Stimulated activated CD4-positive, alpha-beta T cell treated with anti-CD3 and anti-CD28 coated beads, Interleukin-4, amount 100 ng/mL, for 48 hours (primary cell): ENCODE measurements at places on chromosomes 7 and 10.

DNA sequence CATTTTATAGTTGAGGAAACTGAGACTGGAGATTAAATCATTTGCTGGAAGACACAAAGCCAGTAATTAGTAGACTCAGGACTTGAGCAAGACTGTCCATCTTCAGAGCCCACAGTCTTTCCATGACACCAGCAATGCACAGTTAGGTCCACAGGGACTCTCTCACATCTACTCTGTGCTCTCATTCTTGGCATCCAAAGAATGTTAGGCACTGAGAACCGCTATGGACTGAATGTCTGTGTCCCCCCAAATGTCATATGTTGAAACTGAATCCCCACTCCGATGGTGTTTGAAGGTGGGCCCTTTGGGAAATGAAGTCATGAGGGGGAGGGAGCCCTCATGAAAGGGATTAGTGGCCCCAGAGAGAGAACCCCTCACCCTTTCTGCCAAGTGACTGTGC lies 100.6 kb downstream of the LANCL2 start:
- DNase-seq: no peak

GRCh38 chr10:63562391-63562790 lies 41.2 kb downstream of the REEP3 start:
- no peak for DNase-seq

DNA sequence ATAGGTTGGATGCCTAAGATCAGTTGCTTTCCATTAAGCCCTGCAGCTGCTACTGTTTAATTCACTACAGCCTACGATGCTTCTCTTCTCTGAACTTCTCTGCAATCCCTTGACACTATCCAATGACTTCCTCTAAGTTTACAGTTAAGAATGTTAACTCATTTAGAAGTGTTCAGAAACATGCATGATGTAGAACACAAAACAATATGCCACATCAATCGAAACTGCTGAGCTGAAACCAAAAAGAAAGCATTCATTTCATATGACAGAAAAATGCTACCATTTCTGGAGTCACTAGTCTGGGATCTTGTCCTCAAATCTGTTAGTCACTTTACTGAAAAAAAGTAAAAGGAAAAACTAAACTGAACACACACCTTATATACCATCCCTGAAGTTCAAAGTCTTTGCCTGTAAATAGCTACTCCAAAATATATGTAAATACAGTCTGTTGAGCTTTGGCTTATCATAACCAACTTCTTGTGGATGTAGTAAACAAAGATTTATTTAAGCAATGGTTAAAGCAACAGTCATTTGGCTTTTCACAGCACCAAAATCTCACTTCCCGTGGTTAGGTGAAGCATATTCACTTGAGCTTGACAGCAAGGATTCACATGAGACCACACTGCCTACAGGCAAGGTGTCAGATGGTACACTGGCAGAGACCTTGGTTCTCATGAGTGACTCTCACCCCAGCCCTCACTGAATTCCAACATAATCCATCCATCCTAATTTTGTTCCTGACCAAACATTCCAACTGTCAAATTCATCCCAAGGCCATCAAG lies 187.0 kb downstream of the PPP1R17 start:
- DNase-seq: no peak

DNA sequence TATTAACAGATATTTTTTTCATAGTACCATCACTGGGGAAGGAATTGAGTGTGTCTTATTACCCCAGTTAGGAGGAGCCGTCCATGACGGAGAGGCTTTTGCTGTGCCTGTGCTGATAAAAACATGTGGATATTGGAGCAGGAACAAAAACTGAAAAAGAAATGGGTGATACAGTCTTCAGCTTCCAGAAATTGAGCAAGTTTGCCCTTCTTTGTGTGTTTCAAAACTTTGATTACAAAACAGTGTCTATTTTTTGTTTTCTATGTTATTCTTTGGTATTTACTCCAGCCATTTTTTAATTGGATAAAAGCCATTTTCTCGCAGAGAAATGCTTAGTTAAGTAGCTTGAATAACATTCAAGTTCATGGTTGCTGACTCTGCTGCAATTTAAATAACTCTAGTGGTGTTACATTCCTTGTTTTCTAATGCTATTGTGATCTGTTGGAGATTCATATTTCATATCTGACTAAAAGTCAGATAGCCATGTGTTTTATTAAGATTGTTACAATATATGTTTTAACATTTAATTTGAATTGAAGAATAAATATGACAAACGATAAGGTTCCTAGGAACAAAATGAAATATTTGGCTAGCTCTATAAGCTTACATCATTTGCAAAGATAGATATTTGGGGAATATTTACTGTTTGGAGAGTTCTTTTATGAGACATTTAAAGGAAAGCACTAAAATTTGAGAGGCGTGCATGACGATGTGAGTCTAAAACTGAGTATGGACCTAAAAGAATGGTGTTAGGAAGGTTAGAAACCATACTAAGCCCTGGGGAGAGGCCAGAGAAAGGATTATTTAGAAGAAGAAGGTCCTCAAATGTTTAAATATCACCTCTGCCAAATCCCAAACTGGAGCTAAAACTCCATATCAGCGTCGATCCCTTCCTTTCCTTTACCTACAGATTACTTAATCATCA lies 747.3 kb upstream of the CELF2 start:
- DNase-seq: no peak

- no peak for DNase-seq
Observed at GRCh38 chr7:84162584-84162983, 32.0 kb downstream of the SEMA3A start.

GRCh38 chr10:107336061-107336460 lies 171.6 kb upstream of the SORCS1 start:
- no peak for DNase-seq

GRCh38 chr7:27917119-27917518 lies 177.2 kb downstream of the TAX1BP1 start:
- DNase-seq: no peak

DNA sequence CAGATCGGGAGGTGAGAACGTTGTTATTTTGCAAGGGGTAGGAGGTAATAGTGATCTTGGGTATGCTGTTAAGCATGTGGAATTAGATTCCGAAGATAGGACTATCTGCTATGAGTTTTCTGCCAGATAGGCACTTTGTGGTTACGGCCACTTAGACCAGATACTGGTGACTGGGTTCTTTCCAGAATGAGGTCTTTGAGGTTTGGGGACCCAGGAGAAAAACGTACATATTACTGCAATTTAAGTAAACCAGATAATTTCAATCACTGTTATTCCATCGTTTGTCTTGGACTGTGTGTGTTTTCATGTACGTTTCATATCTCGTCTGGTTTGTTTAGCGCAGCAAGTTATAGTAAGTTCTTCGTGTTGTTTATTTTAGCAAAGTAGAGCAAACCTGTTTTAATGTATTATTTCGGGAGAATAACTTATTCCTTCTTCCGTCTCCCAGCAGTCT lies 312 bp downstream of the ARL4A start:
- no peak for DNase-seq

DNA sequence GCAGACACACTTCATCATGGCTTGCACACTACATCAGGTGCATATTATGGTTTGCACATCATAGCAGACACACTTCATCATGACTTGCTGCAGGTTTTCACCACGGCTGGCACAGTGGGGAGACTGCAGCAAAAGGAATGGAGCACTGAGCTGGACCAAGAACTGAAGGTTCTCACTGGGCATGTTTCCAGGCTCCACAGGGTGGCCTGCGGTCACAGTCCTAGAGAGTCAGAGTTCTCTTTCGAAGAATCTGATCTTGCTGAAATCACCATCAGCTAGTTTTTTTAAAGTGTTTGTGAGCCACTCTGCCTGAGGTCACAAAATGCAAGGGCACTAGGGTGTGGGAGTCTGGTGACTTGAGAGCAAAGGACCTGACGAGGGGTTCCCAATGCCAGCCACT lies 140.4 kb upstream of the NPY start:
- DNase-seq: no peak

DNA sequence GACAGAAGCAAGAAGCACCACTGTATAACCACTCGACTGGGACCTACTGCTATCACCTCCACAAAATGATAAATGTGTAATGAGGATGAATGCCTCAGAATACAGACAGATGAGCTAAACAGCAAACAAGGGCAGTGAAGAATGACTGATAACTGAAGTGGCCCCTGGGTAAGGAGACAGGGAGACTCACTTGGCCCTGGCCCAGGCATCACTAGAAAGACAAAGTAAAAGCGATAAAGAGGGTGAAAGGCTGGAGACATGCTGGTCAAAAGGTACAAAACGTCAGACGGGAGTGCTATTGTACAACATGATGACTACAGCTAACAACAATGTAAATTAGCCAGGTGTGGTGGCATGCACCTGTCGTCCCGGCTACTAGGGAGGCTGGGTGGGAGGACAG lies 27.8 kb upstream of the APBB1IP start:
- no peak for DNase-seq

DNA sequence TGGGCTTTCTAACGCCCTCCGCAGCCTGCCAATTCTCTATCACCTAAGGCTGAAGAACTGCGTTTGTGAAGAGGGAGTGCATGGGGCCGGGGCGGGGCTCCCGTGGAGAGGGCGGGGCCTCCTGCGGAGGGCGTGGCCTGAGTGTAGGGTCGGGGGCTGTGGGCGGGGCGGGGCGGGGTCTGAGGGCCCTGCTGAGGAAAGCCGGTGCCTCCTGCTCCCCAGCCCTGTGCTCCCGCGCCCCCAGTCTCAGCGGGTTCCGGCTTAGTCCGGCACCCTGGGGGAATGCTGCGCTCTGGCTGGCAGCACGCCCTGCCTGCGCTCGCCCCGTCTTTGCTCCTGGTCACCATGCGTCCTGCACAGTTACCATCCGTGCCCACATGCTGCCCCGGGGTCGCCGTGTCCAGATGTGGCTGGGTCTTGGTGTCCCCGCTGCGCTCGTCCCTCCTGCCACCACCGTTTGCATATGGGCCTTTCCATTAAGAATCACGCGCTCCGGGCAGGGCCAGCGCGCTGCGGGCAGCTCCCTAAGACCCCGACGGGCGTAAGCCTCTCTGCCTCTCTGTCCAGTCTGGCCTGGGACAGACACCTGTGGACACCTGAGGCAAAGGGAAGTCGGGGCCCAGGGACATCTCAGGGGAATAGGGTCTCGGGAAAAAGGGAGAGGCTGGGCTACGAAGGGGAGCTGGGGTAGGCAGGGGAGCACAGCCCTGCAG lies 144.0 kb upstream of the RET start:
- DNase-seq: peak; percentile 18
